GM12865 (cell line): ENCODE measurements at places on chromosomes 12 and 14.

DNA sequence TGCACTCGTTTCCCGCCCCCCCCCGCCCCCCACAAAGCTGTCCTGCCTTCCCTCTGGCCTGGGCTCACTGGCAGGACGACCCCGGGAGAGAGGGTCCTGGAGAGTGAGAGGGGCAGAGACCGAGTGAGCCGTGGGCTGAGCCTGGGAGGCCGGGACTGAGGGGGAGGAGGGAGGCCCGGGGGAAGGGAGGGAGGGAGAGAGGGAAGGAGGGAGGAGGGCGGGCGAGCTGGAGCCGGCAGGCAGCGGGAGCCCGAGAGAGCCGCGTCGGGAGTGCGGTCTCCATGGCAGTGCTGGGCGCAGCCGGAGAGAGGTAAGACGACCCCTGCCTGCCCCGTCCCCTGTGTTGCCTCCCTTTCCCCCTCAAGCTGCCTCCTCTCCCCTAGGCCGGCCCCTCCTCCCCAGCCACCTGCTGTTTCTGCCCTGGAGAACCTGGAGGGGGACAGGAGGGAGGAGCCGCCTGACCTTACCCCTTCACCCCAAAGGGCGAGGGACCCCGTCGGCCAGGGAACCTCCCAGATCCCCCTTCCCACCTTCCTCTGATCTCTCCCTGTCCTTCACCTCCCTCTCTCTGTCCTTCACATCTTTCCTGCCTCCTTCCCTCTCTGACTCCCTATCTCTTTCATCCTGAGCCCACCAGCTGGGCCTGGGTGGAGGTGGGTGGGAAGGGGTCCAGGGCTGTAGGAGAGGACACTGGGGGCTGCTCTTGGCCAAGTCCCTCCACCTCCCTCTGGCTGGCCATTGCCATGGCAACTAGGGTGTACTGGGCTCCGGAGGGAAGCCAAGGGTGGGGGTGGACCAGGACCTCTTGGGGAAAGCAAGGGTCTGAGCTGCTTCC lies at the start of gene GPR162:
TSS of gene GPR162 (plus strand) at position 231 of the 835 bp plus-strand sequence. CDS start 2,078 bp downstream, outside the sequence.
- DNase-seq = no peak

DNA sequence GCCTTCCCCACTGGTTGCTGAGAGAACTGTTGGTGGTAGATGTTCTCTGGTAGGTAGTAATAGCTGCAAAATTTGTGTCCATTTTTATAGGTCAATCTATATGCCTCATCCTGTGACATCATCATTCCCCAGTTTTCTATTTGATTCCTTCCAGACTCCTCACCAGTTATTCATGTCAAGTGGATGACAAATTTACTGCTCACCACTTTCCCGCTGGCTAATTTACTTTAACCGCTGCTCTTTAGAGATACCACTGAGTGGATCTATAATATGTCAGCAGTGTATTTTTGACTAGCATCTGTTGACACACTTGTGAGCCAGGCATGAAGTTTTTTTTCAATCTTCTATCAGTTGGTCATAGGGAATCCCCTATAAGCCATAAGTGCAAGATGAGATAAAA lies 24.6 kb downstream of the GPR65 start:
- DNase-seq = no peak

DNA sequence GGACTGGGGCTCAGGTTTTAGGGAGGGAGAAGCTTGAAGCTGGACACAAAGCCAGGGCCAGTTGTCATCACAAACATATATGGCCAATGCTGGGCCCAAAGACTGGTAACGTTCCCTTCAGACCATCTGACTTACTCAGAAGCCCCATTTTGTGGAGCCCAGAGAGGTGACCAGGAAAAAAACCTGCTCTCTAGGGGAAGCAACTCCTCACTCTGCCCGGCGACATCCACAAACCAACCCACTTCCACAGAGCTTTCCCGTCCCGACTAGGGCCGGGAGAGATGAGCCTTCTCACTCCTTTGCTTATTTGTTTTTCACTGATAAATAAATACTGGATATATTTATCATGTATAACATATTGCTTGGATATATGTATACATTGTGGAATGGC lies 180.9 kb upstream of the RTL1 start:
- DNase-seq = no peak

- no peak for DNase-seq
These were observed 492.4 kb upstream of the TMPO start for GRCh38 chr12:98022961-98023360.

DNA sequence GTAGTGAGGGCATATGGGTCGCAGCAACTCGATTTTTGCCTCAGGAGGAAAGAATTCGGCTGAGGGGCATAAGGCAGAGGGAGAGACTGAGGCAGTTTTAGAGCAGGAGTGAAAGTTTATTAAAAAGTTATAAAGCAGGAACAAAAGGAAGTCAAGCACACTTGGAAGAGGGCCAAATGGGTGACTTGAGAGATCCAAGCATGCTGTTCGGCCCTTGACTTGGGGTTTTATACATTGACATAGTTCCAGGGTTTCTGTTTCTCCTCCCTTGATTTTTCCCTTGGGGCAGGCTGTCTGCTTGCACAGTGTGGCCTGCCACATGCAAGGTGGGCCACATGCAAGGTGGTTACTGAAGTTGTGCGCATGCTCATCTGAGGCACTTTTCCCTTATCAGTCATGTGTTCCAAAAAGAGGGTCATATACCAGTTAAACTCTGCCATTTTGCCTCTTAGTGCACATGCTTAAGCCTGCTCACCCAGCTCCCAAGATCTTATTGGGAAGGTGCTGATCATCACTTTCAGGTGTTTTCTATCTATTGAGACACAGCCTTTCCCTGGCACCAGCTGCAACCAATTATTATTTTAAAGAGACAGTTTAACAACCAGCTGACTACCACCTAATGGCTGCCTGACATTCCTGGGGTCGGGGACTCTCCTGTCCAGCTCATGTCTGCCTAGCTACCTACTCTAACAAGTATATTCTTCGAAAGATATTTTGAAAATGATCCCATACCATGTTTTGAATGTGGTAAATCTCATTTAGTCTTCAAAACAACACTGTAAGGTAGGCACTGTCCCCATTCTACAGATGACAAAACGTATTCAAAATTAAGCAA lies 19.9 kb downstream of the PTGER2 start:
- DNase-seq = no peak

DNA sequence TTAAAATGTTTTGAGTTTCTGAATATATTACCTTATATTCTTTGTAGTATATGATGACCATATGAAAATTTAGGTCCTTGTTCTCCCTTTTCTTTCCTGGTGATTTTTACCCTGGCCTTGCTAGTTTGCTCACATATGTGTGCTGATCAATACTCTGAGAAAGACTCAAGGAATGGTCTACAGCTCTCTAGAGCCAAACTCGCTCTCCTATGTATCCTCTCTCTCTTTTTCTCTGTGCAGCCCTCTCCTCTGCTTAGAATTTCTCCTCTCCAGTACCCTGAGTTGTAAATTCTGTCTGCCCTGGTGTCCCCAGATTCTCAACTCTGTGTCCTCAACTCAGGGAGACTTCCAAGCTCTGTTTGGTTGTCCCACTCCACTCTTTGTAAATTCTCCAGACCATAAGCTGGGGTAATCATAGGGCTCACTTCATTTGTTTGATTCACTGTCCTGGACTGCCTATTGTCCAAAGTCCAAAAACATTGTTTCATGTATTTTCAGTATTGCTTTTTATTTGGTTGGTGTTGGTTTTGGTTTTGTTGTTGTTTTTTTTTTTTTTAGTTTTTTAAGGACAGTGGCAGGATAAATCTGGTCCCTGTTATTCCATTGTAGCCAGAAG lies 41.0 kb downstream of the FOXA1 start:
- DNase-seq = no peak

- DNase-seq = peak; percentile 79
These were observed 8.0 kb upstream of the C12orf42 start for GRCh38 chr12:103503546-103504480.

DNA sequence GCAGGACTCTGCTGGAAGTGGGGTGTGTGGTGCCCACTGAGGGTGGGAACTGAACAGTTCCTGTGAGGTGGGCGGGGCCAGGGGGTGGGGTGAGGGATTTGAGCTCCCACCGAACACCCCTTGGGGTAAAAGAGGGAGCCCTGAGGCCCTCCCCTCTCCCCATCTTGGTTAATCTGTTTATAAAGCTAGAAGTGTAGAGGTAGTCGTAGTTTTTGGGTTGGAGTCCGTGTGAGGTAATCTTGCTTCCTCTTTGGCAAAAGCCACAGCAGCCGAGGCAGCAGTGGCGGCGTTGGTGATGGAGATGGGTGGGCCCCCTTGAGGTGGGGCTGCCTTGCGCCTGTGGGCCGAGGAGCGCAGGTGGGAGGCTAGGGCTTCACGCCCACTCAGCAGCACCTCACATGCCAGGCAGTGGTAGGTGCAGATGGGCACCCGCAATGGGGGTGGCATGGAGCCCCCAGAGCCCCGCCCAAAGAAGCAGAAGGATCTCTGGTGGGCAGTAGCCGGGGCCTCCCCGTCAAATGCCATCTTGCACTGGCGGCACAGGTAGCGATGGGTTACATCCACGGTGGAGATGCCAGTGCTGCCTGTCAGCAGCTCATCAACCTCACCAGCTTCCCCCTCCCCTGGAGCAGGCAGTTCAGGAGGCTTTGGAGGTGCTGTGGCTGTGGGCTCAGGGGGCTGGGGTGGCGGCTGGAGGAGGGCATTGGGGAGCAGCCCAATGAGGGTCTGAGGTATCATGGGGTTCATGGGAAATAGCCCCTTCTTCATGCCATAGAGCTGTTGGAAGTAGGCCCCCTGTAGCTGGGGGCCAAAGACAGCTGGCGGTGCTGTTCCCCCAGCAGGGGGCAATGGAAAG lies 29.6 kb downstream of the ZFHX2 start:
- DNase-seq = no peak

- DNase-seq = no peak
These were observed 2.0 kb downstream of the YBX3 start for GRCh38 chr12:10720974-10721650.

DNA sequence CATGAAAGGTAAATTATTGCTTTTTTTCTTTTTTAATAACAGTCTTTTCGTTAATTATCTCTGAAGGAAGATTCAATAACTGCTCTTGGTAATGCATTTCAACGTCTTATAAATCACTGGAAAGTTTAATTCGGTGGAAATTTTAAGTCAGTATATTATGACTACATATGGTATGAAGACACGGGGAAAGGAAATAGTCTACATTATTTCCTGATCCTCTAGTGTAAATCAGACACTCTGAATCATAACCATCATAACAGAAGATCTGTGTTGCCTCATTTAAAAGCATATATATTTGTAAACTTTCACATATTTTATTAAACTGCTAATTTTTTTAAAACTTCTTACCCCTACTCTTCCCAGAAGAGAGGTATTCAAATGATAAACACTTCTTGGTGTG lies 53.7 kb downstream of the EFCAB11 start:
- DNase-seq = no peak

GRCh38 chr14:75453817-75454434 lies 26.1 kb downstream of the JDP2 start:
- peak; percentile 85 for DNase-seq

DNA sequence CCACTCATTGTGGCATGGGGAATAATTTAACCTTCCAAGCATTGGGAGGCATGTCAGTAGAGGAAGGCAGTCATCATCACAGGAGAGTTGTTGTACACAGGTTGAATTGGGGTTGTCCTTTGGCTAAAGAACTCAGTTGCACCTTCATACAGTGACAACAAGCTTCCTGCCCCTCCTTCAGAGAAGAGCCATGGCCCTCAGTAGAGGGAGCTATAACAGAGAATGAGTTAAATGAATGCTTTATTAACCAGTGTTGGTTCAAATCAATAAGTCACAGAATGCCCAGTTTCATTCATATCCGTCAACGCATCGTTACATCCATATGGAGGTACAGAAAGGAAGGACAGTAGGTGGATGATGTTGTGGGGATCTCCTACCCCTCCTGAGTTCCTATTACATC lies 4.8 kb downstream of the IFNG-AS1 start:
- no peak for DNase-seq

DNA sequence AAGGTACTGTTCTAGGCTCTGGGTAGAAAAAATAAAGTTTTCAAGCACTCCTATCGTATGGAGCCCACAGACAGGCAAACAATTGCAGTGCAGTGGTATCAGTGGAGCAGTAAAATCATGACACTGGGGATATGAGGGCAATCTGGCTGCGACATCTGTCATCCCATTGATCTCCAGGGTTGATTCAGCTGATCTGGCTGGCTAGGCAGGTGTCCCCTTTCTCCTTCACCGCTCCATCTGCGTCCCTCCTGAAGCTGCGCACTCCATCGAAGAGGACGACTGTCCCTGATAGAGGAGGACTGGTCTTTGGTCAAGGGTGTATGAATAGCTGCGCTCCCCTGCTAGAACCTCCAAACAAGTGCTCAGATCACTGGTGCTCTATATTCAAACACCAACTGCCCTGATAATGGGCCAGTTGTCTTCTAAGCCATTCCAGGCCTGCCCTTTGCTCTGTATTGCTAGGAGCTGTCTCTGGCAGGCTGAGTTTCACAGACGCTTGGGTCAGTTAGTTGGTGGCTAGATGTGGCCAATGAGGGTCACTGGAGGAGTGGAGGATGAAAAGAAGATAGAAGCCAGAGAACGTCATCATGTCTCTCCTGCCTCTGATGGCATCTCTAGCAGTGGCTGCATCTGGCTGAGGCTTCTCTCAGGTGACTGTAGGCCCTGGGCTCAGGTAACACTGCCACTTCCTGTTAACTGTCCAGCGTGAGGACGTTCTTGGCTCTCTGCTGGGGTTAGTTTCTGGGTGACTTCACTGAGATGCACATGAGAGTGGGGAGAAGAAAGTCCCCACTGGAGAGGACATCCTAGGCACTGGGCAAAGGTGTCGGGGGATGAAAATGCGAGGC lies 205.0 kb upstream of the FOXN3 start:
- DNase-seq = no peak

GRCh38 chr12:8507596-8507995 lies 5.7 kb upstream of the CLEC4D start:
- DNase-seq = no peak

GRCh38 chr12:46921048-46921763 lies 95.4 kb upstream of the SLC38A4 start:
- DNase-seq = no peak

GRCh38 chr12:102691773-102692555 lies 211.6 kb upstream of the IGF1 start:
- no peak for DNase-seq

GRCh38 chr12:1862973-1863372 lies 42.6 kb downstream of the LRTM2 start:
- no peak for DNase-seq

GRCh38 chr12:45866299-45866698 lies 124.1 kb downstream of the SCAF11 start:
- DNase-seq = no peak

- DNase-seq = no peak
These were observed 15.2 kb upstream of the RNASE12 start for GRCh38 chr14:20606190-20606901.

DNA sequence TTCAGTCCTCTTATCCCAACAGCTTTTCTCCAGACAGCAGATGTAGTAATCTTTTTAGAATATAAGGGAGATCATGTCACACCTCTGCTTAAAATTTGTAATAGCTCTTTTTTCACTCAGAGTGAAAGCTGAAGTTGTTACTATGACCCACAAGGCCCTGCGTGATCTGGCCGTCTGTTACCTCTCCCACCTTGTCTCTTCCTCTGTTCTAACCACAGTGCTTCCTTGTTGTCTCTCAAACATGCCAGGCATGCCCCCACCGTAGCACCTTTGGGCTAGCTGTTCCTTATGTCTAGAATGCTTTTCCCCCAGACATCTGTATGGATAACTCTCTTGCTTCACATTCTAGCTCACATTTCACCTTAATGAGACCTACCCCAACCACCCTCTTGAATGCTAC lies 6.5 kb downstream of the NECAP1 start:
- DNase-seq = peak; percentile 66

- no peak for DNase-seq
These were observed 111.3 kb upstream of the SLC16A7 start for GRCh38 chr12:59484575-59484974.
